ENCODE measurements at places on chromosomes 2 and 18.

GRCh38 chr2:175135862-175136261 lies 32.1 kb downstream of the ATF2 start:
- no peak for DNase-seq

DNA sequence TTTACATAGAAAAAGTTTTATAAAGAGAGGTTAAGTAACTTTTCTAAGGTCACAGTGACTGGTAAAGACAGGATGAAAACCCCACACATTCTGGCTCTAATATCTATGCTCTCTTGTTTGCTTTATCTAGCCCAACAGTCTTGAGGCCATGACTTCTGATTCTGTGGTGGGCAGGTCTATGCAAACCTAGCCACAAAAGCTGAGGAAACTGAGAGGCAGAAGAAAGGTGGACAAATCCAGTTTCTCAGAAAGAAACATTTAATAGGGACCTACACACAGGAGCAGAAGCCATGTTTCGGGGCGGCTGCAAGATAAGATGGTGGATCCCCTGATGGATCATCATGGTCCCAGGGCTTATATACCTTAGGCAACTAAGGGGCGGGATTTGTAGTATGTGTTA lies 21.8 kb downstream of the HSPD1 start:
- DNase-seq, result no peak

DNA sequence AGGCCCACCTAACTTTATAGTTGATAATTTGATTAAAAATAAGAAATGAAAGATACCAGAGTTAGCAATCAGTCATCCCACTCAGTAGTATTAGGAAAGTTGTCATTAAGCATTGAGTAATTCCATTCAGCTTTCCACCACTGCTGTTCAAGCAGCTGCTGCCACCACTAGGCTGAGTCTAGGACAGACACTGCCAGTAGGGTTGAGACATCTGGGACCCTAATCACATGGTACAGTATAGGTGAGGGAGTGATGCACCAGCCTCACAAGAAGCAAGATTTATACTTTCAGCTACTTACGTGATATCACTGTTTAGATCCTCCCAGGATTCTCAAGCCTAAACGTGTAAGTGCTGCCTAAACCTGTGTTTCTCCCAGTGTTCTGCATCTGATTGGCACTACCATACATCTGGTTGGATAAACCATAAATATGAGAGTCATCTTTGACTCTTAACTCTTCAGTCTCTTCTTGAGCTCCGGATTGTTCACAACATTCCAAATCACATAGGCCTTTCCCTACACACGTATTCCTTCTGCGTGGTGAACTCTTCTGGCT lies 3.2 kb downstream of the UBXN4 start:
- DNase-seq, result no peak

GRCh38 chr18:52615943-52616342 lies 275.9 kb downstream of the DCC start:
- DNase-seq, result no peak

DNA sequence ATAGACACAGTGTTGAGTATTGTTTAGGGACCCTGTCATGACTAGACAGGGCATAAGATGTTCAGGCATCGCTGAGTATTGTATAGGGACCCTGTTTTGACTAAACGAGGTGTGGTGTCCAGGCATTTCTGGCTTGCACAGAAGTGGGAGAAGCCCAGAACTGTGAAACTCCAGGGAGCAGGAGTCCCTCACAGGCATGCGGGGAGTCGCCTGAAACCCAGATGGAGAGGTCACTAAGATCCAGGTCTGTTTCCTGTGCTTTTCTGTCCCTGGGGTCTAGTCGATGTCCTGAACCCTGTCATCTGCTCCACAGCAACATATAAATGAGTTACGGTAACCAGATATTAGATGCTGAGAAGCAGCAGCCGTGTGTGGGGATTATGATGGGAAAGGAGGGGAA lies 469.0 kb upstream of the SALL3 start:
- DNase-seq, result no peak

DNA sequence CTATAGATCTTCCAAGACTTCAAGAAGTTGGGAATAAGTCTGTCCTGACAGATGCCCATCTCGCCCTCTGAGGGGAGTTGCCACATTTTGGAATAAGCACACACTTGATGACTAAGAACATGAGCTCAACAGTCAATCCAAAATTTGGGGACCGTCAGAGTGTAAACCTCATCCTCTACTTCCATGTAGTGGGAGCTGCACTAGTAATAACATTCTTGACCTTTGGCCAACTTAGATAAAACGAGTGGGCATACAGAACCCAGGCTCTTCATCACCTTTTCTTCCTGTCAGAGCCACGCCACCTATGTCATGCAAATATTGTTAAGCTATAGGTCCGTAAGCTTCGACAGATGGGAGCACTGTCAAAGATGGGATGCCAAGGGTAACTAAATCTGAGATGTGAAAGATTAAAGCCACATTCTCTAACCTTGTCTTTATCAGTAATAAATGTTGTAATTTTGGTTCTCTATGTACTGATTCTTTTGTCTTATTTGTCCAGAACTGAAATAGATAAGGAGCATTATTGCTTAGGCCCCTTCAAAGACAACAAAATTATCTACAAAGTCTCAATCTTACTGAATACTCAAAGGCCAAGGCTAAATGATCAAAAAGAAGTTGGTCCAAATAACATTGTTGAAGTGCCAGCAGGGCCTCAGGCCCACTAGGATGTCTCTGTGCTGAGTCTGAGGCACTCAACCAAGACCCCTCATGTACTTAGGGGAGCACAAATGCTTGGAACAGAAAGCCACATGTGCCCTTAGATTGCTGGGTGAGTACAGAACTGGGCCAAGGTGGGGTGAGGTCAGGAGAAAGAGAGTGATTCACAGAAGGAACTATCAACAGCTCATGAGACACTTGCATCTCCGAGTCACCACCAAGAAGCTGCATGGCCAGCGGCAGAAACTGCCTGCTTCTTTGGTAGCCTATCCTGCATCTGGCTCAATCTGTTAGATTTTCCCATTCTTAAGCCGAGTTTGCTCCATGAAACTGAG lies 15.0 kb downstream of the CDH2 start:
- DNase-seq, result no peak

- no peak for DNase-seq
These were observed 186.0 kb downstream of the CAMKMT start for GRCh38 chr2:44547718-44548117.
